ENCODE measurements at places on chromosomes 5 and 9.

DNA sequence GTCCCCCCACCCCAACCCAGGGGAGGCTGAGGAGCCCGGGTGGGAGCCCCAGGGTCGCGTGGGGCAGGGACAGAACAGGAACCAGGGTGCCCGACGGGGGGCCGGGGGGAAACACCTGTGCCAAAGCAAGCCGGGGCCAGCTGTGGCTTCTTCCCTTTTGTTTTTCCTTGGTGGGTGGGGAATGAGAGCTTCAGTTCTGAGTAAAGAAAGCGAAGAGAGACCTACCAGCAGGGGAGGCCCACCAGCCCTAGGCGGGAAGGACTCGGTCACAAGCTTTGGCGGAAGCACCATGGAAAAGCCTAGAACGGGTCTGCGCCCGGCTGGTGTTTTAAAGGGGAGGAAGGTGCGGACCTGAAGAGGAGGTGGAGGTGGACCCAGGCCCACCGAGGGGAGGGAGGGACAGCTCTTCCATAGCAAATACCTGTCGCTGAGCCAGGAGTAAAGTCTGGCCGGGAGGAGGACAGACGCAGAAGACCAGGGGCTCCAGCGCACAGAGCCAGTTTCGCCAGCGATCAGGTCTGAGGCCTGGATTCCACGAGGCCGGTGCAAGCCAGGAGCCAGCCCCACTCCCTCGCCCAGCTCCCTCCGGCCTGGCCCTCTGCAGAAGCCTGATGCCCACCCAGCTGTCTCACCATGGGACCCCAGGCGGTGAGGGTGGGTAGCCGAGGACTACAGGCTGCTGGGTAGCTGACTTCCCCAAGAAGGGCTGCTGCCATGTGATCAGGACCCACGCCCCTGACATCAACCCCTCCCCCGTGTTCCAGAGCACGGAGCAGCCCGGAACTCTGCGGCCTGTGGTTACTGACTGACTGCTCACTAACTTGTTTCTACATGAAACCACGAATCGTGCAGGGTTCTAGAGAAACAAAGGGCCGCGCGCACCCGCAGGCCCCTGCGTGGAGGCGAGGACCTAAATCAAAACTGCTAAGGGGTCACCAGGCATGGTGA is 849 bp upstream of the MGAT1 start:
- DNase-seq: peak; percentile 78

DNA sequence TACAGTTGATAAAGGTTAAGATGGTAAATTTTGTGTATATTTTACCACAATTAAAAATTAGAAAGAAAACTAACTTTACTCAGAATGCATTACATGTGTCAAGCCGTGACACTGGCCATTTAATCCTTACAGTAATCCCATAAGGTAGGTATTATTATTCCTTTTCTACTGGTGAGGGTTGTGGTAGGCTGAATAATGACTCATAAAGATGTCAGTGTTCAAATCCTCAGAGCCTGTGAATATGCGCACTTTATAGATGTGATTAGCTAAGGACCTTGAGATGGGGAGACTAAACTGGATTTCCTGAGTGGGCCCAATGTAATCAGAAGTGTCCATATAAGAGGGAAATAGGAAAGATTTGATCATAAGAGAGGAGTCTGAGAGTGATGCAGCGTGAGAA is 288.1 kb downstream of the TMEM167A start:
- no peak for DNase-seq

DNA sequence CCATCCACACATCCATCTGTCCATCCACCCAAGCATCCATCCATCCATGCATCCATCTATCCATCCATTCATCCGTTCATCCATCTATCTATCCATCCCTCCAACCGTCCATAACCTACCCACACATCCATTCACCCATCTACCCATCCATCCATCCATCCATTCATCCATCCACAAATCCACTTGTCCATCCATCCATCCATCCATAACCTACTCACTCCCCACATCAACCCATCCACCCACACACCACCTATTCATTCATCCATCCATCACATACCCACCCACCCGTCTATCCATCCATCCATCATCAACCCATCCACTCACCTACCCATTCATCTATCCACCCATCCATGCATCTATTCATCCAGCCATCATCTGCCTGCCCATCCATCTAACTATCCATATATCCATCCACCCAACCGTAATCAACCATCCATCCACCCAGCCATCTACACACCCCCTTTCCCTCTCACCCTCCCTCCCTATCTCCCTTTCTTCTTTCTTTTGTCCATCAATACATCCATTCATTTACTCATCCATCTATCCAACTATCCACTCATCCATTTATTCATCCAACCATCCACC is 43.6 kb upstream of the CLPTM1L start:
- DNase-seq: no peak

GRCh38 chr5:151063142-151063989 is 17.5 kb downstream of the TNIP1 start:
- DNase-seq: no peak

DNA sequence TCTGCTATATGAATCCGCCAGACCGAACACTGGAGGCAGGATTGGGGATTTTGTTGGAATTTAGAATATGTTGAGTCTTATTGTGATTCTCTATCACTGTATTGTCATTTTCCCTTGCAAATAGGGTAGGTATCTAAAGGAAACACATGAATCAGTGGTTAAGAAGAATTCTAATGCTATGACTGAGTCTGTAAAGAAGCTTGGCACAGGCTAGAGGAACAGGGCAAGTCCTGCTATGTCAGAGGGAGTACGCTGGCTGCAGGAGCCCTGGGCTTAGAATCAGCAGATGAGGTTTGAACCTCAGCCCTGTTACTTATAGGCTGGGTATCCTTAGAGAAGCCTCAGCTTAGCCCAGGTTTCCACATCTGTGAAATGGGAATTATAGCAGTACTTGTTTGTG is 198.1 kb downstream of the NR3C1 start:
- no peak for DNase-seq

- DNase-seq: no peak
Measured at GRCh38 chr9:14722391-14723035, at the start of gene CER1. TSS of gene CER1 (minus strand) at chr9:14722733. CDS start at chr9:14722672, 61 bp downstream.

- no peak for DNase-seq
Measured at GRCh38 chr9:16475257-16475656, 395.2 kb downstream of the BNC2 start.

- DNase-seq: no peak
Measured at GRCh38 chr9:93298498-93299417, 114.8 kb downstream of the WNK2 start.

- no peak for DNase-seq
Measured at GRCh38 chr5:17090839-17091238, 126.6 kb upstream of the BASP1 start.

- no peak for DNase-seq
Measured at GRCh38 chr5:40010436-40010835, 585.7 kb upstream of the DAB2 start.

DNA sequence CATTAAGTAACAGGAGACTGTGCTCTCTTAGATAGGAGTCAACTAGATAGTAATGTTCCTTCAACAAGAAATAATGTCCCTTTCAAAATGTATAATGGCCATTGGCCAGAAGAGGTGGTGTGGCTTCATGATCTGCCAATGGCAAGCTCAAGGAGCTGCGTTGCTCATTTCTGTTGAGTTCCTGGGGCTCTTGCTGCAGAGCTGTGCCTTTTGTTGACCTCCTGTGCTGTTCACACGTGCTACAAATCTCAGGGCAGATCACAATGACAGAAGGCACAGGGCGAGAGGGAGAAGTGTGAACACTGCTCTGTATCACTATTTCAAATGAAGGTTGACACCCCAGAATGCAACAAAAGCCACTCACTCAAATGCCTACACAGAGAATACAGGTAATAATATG is 16.0 kb upstream of the TBC1D2 start:
- no peak for DNase-seq

- DNase-seq: no peak
Measured at GRCh38 chr5:120255214-120255613, 208.9 kb upstream of the PRR16 start.

DNA sequence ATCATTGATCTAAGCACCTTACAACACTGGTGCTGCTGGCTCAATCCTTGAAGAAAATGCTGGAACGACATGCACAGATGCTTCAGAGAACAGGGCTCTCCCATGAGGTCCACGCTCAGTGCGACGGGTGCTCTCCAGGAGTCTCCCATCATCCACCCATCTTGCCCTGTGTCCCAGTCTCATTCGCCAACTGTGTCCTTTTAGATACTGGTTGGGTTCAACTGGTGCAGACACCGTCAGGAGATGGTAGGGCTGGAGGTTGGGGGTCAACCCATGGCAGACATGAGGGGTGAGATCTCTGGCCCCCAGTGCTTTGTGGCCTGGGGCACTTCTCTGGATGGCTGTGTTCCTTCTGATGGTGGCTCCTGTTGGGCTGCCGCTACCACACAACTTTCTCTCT is 1.6 kb upstream of the OBP2B start:
- DNase-seq: no peak

DNA sequence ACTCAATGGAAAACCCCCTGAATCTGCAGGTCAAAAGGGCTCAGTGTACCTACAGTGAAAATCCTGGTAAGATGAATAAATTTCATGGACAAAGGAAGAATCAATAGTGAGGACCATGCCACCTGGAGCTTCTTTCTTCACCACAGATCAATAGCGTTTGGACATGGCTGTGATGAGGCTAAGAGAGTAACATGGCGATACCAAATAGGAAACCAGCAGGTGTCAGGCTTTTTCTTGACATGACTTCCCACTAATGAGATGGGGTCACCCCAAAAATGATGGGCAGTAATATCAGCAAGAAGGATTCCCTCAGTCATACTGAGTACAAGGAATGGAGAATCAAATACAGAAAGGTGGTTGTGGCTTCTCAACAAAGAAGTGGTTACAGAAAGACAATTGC is 208.5 kb upstream of the PLPPR1 start:
- no peak for DNase-seq

DNA sequence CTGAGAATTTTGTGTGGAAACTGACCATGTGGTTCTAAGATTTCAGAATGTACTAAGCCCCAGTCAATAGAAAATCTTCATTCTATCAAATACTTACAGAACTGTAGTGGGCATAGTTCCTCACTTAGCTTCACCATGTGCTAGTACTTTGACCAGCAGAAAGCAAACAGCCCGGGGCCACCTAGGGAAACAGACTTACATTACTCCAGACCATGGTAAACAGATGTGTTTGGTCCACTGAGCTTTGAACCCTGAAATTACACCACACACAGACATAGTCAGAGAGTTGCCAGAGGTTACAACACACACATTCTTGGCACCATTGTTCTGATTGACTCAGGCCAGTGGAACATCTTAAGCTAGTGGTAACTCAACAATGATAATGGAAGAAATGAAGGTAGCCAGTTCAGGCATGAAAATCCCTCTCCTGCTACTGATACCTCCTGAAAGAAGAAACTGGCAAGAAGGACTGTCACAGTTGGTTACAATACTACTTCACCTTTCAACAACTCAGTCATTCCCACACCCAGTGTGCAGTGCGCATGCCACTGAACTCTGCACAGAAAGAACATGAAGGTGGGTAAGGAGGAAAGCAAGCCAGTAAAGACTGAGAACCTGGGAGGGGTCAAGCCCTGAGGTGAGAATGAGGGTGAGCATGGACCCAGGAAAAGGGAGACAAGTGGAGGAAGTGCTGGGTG is 18.7 kb upstream of the LECT2 start:
- no peak for DNase-seq

DNA sequence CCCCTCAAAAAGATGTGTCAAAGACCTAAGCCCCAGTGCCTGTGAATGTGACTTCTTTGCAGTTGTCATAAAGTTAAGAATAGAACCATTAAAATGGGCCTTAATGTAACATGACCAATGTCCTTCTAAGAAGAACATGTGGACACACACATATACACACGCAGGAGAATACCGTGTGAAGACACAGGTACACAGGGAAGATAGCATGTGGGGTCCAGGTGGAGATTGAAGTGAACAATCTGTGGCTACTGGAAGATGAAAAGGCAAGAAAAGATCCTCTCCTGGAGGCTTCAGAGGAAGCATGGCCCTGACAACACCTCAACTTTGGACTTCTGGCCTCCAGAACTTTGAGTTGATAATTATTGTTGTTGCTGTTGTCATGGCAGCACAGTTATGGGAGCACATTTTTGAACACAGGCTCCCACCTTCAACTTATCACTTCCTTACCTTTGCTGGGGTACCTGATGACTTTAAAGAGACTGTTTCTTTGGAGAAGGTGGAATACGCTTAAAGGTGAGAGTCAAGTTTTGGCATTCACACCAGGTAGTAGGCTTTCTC is 123.5 kb upstream of the ADCY2 start:
- no peak for DNase-seq

- no peak for DNase-seq
Measured at GRCh38 chr5:355379-355935, 33.9 kb downstream of the AHRR start.

DNA sequence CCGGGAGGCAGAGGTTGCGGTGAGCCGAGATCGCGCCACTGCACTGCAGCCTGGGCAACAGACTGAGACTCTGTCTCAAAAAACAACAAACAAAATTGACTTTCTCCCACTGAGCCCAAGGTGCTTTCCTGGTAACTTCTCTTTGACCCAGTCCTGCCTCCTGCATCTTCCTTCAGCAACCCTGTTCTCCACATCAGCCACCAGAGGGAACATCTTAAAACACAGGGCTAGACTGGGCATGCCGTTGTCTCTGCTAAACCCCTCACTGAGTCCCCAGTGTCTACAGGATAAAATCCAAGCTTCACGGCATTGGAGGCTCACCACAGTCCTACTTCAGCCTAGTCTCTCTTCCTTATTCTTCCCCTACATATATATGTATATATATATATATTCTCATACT is 39.8 kb upstream of the KCNMB1 start:
- DNase-seq: no peak

GRCh38 chr9:7606591-7606990 is 193.0 kb downstream of the DMAC1 start:
- no peak for DNase-seq

DNA sequence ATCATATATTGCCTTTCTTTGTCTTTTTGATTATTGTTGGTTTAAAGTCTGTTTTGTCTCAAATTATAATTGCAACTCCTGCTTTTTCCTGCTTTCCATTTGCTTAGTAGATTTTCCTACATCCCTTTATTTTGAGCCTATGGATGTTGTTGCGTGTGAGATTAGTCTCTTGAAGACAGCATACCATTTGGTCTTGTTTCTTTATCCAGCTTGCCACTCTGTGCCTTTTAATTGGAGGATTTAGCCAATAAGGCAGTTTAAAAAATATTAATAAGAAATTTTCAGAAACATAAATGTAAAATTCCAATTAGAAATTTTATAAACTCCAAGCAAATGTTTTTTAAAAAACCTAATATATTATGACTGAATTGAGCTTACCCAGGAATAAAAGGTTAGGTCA is 24.0 kb downstream of the BTNL8 start:
- no peak for DNase-seq

GRCh38 chr5:115460472-115460871 is 84.1 kb downstream of the FEM1C start:
- DNase-seq: no peak

GRCh38 chr9:127887792-127888191 is 10.3 kb upstream of the AK1 start:
- no peak for DNase-seq

Measured in CD8-positive, alpha-beta memory T cell (primary cell).